CD4-positive, alpha-beta T cell treated with Interleukin-17A for 1 hour (primary cell): ENCODE measurements at places on chromosomes 12 and 14.
A peak's percentile ranks its signal among the peaks of the same experiment; 100 is the strongest.

GRCh38 chr12:94289461-94290312 is 141.3 kb downstream of the PLXNC1 start:
- no peak for DNase-seq

- DNase-seq = no peak
These were observed 22.3 kb upstream of the MGP start for GRCh38 chr12:14907953-14908352.

DNA sequence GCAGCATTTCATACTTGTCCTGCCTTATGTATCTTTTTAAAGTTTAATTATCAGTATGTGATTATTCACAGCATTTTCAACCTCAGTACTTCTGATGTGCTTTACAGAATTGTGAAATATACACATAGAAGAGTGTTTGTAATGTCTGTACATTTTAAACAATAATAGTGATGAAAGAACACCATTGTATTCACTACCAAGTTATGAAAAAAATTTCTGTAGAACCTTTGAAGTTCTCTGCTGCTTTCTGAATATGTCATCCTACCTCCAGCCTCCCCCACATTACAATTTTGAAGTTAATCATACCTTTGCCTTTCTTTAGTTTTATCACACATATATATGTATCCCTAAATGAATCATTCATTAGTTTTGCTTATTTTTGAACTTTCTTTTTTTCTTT is 24.8 kb downstream of the FRMD6 start:
- no peak for DNase-seq

DNA sequence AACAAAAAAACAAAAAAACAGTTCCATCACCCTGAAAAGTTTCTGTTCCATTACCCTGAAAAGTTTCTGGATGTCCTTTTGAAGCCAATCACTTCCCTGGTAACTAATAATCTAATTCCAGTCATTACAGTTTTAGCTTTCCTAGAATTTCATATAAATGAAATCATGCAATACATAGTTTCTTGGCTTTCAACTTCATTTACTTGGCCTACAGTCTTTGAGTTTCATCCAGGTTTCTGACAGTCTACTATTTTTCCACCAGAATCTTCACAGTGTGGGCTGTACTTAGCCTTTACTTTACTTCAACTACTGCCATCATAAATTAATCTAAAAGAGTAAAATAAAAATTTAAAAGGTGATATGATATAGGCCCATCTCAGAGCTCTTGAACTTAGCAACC is 55.5 kb downstream of the RPS6KA5 start:
- DNase-seq = no peak

DNA sequence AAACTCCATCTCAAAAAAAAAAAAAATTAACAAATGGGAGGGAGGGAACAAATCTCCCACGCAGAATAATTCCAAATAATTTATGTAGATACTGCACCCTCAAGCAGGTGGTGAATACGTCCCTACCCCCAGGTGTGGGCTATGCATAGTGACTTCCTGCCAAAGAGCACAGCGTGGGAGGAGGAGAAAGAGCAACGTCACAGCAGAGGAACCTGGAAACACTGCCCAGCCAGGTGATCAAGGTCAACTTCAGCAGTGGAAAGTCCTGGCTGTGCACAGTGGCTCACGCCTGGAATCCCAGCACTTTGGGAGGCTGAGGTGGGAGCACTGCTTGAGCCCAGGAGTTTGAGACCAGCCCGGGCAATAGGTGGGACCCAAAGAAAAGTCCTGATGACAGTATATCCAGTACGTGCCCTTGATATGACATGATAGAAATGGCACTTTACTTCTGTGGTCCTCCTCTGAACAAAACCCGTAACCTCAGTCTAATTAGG is 9.5 kb downstream of the CINP start:
- no peak for DNase-seq

- DNase-seq = no peak
These were observed 27.4 kb upstream of the DIP2B start for GRCh38 chr12:50477241-50477832.

- DNase-seq = no peak
These were observed 5.9 kb downstream of the CCDC198 start for GRCh38 chr14:57487771-57488170.

DNA sequence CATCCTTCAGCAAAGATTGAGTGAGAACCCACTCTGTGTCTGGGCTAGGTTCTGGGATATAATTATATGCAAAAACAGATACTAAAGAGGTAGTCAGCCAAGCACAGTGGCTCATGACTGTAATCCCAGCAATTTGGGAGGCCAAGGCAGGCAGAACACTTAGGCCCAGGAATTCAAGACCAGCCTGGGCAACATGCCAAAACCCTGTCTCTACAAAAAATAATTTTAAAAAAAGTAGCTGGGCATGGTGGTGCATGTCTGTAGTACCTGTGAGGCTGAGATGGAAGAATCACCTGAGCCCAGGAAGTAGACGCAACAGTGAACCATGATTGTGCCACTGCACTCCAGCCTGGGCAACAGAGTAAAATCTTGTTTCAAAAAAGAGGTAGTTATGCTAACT is 237.5 kb upstream of the HMGA2 start:
- DNase-seq = no peak

DNA sequence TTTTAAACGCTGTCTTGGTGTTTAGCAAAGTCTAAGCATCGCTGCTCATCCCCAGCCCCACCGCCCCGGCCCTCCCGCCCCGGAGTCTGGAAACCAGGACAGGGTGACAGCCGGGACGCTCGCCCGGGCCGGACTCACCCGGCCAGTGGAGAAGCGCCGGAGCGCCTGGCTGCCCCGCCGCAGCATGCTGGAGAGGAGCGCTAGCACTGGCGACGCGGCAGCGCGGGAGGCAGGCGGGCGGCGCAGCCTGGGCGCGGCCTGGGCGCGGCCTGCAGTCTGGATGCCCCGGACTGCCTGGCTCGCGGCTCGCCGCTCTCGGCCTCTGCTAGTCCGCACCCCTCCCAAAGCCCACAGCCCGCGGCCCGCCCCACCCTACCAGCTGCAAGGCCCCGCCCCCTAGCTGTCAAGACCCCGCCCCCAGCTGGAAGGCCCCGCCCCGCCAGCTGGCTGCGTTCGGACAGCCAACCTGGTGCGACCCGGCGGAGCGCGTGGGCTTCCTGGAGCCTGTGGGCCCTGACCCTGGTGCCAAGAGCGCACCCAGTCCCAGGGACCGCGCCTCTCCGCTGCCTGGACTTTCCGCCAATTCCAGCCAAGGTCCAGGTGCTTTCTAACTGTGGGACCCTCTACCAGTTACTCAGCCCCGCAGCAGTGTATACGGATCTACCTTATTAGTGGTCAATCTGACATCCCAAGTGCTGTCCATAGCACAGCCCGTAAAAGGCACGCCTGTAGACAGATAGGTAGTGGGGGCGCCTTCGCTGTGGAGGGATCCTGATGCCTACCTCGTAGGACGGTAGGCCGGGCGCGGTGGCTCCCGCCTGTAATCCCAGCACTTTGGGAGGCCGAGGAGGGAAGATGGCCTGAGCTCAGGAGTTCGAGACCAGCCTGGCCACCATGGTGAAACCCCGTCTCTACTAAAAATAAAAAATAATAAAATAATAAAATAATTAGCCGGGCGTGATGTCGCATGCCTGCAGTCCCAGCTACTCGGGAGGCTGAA is at the start of gene ALDH1L2:
ALDH1L2 (minus strand) TSS at position 208 of the 1,000 bp plus-strand sequence; CDS start at position 186, 22 bp downstream.
- peak; percentile 45 for DNase-seq

DNA sequence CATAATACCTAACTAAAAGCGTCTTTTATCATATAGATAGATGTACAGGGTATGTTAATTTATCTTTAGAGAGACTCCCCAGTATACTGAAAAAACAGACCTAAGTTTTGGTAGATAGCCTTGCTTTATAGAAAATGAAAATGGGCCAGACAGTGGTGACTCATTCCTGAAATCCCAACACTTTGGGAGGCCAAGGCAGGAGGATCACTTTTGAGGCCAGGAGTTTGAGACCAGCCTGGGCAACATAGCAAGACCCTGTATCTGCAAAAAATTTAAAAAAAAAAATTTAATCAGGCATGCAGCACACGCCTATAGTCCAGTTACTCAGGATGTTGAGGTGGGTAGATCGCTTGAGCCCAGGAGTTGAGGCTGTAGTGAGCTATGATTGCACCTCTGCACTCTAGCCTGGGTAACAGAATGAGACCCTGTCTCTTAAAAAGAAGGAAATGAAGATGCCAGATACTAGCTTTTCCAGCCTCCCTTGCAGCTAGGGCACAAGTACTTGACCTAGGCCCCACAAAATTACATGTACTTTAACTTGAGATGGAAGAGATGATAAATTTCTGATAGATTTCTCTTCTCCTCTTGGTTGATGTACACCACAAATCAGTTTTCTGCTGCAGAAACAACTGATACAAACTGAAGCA is 17.1 kb downstream of the RAP1B start:
- DNase-seq = no peak

DNA sequence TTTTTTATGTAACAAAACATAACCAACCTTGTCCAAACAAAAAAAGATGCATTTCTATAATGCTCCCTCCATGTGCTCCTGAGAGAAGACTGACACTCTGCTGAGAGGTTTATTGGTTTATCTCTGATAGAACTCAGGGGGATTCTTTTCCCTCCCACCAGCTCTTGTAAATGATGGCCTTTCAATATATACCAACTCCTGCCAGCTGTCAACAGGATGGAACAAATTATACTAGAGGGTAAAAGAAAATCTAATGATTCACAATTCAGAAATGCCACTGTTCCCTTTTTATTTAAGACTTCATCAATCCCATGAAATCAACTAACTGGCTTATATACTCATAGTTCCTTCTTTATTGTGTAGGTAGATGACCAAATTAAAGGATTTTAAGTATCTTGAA is 25.4 kb downstream of the PSMC1 start:
- no peak for DNase-seq

- no peak for DNase-seq
These were observed 59.7 kb downstream of the CLIP1 start for GRCh38 chr12:122362755-122363154.

- no peak for DNase-seq
These were observed 205.0 kb downstream of the BMP4 start for GRCh38 chr14:53751650-53752049.

DNA sequence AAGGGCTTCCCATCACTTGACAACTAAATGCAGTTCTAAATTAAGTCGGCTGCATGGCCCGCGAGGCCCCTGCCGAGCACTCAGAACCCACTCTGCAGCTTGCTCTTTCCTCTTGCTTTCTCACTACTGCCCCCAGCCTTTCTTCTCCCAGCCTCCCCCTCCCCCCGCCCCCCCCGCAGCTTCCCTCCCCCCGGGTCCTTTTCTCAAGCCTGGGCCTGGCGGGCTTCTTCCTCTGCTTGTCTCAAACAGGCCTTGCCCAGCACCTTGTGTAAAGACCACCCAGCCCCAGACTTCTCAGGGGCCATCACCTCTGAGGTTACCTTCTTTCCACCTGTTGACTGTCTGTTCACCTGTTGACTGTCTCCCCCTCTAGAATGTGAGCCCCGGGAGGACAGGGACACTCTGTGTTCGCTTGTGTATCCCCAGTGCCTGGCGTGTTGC is 1.1 kb downstream of the CYP46A1 start:
- DNase-seq = no peak

GRCh38 chr14:105070760-105071137 is 5.5 kb upstream of the GPR132 start:
- no peak for DNase-seq
